ENCODE measurements at places on chromosomes 5 and 9. TPM values are rescaled to one million over a fixed set of nuclear protein-coding genes. Genes with fewer than 3 reads are reported as not detected.

GRCh38 chr5:154734370-154735248 is 20.6 kb upstream of the LARP1 start:
- no peak for DNase-seq

- no peak for DNase-seq
These were observed 97.2 kb downstream of the TRIO start for GRCh38 chr5:14240359-14240758.

GRCh38 chr9:106775960-106776359 is 87.0 kb upstream of the ZNF462 start:
- DNase-seq, result no peak

- DNase-seq, result no peak
These were observed 315.8 kb upstream of the POU5F2 start for GRCh38 chr5:94057217-94057616.

DNA sequence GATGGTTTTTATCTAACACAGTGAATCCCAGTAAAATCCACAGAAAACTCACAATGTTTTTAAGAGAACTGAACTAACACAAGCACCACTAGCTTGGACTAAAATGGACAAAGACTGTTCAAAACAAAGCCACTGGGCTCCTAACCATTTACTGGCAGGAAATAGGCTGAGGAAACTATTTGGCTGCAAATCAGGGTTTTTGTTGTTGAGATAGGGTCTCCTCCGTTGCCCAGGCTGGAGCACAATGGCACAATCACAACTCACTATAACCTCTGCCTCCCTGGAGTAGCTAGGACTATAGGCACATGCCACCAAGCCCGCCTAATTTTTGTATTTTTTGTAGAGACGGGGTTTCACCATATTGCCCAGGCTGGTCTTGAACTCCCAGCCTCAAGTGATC is 99.7 kb downstream of the THBS4 start:
- DNase-seq, result no peak

DNA sequence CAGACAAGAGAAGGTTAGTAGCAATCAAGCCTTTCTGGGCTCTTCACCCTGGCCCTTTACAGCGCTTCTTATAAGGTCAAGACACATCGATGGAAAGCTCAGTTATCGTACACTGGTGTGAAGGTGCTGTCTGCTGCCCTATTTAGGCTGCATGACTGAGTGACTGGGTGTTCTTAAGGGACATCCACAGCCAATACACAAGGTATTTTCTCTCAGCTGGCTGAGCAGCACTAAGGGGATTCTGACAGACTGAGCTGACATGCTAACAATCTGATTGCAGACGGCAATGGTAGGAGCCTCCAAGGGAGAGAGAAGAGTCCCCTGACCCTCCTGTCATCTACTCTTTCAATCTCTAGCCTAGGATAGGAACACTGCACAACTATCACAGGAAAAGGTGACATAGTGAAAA is 577.9 kb downstream of the ISL1 start:
- no peak for DNase-seq

DNA sequence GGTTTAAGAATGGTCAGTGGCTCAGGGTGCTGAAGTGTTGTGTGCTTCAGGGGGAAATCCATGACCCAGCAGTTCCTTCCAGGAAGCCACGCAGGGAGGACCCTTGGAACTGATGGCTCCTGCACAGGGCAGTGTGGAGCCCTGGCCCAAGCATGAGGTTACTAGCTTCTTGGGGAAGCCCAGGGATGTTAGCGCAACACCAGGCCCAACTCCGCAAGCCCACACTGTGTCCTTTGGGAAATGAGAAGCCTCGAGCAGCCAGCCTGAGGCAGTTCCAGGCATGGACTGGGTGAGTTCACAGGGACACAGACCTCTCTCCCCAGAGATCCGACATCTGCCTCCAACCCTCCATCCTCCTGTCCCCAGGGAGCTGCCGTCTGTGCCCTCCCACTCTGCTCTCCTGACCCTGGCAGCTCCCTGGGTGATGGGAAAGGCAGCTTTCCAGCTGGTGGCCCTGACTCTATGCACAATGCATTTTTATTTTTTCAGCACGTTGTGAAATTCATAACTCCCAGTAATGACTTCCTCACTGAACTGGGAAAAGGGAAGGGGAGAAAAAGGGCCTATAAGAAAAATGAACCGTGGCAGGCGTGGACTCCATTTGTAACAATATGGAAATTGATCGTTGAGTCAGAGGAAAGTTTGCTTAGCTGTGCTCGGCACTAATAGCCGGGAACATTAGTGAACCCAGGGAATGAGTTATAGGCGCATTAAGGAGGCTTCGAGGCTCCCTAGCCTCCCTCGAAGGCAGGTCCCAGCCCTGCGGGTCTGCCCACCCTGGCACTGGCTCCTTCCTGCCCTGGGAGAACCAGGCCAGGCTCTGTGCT is 34.1 kb downstream of the LMX1B start:
- DNase-seq, result no peak

- DNase-seq, result no peak
These were observed 17.1 kb downstream of the STRBP start for GRCh38 chr9:123251324-123251723.

GRCh38 chr9:74493512-74493911 is 3.6 kb upstream of the RORB start:
- DNase-seq, result no peak

DNA sequence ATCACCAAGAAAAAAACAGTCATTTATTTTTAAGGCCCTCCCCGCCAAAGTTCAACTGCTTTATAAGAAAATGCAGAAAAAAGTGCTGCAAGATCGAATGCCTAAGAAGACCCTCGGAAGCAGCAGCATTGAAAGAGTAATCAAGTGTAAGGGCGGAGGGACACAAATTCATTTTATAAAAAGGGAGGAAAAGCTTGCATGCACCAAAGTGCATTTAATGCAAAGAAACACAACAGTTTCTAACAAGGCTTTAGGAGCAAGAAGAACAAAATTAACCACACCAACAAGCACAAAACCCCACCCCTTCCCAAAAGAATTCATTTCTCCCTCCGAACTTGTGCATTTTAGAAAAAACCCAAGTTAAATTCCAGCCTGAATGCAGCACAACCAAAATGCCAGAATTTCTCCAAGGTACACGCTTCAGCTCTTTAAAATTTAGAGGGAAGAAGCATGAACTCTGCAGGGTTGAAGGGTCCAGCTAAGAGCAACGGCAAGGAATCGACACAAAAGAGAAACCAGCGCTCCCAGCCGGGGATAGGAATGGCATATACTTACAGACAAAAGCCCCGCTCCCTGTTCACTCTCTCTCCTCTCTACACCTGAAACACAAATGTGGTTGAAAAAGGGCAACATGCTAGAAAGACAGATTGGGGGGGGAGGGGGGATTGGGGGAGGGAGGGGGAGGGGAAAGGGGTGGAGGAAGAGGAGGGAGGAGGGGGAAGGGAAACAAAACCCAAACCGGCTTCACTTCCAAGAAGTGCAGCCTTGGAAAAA is at the start of gene NREP:
TSS of gene NREP (minus strand) at position 614 of the 774 bp plus-strand sequence. CDS start 1,422 bp downstream, outside the sequence.
- no peak for DNase-seq

GRCh38 chr9:127233550-127233949 is 31.0 kb upstream of the GARNL3 start:
- DNase-seq, result no peak

GRCh38 chr5:30928956-30929355 is 264.5 kb upstream of the CDH6 start:
- no peak for DNase-seq

GRCh38 chr9:108103046-108103693 is 613.6 kb upstream of the KLF4 start:
- DNase-seq, result no peak

TTF1 gene
- 20.2 TPM for polyA plus RNA-seq

GRCh38 chr5:142597546-142598337 is 88.1 kb downstream of the FGF1 start:
- no peak for DNase-seq

GRCh38 chr9:93698140-93698908 is 121.9 kb downstream of the PHF2 start:
- no peak for DNase-seq

GRCh38 chr5:106880656-106881055 is 790.1 kb downstream of the EFNA5 start:
- no peak for DNase-seq

GRCh38 chr5:61933787-61934626 is 372.0 kb upstream of the KIF2A start:
- peak; percentile 36 for DNase-seq

ARHGEF28 gene
- polyA plus RNA-seq, result 51.1 TPM

MCCC2 gene
- 64.2 TPM for polyA plus RNA-seq

DNA sequence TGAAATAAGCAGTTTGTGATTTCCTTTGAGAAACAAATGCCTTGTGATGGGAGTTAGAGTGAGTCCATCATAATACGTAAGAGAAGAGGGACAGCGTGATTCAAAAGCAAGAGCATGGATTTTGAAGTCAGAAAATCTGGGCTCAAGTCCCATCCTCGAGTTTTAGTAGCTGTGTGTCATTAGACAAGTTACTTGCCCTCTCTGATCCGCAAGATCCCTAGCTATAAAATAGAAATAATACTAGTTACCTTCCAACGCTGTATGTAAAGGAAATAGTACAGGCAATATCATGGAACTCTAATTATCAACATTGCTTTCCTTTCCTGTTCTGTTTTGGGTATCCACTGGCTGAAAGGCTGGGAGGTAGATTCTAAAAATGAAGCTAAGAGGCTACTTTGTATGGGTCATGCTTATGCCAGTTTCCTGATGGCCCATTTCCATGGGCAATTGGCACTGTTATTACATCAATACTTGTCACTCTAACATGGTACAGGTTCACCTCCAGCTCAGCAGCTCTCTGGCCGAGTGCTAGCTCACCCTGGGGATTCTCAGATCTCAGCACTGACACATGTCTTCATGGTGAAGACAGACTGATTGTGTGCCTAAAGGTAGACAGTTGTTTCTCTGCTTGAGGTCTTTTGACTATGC is 241.7 kb upstream of the KLF4 start:
- no peak for DNase-seq

- no peak for DNase-seq
These were observed 10.4 kb downstream of the EPB41L4B start for GRCh38 chr9:109310486-109310901.

EGFLAM gene
- polyA plus RNA-seq, result 10.7 TPM

- DNase-seq, result no peak
These were observed 114.0 kb upstream of the ALDH1B1 start for GRCh38 chr9:38278457-38278856.

LCN9 gene
- not detected for polyA plus RNA-seq

TEX48 gene
- not detected for polyA plus RNA-seq

OTULIN gene
- polyA plus RNA-seq, result 18.4 TPM

DNA sequence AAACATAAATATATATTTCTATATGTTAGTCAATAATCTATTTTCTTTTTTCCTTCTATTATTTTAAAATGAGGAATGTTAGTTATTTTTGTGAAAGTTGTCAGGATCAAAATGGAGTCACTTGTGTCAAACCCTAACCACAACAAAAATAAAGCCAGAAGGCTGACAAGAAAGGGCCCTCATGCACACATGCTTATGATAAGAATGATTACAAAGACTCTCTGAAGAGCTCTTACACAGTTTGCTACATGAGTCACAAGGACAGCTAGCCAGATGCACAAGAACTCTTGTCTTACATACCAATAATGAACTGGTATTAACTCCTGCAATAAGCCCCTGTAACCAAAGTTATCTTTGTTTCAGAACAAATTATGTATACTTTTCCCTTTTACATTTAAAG is 64.7 kb downstream of the GGTA1 start:
- no peak for DNase-seq

UBLCP1 gene
- 47.1 TPM for polyA plus RNA-seq

DNA sequence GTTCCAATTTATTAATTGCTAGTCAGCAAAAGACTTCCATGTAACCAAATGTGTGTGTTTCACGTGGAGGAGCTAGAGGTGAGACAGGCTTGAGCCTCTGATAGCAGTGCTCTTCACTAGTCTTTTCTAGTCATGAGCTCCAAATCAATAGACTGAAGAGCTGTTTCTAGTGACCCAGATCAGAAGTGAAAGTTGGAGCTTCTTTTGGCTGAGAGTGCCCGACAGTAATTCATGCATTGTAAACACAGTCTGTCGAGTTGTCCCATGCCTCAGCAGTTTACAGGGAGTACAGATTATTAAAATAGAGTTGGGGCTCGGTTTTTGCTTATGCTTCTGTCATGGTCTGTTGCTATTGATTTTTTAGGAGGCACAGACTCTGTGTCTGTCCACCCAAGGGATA is 793.1 kb downstream of the DTWD2 start:
- DNase-seq, result no peak

GRCh38 chr5:35899800-35900199 is 38.6 kb downstream of the CAPSL start:
- no peak for DNase-seq

- no peak for DNase-seq
These were observed 29.2 kb downstream of the PTPN3 start for GRCh38 chr9:109468927-109469326.

PROB1 gene
- polyA plus RNA-seq, result 1.9 TPM

DNA sequence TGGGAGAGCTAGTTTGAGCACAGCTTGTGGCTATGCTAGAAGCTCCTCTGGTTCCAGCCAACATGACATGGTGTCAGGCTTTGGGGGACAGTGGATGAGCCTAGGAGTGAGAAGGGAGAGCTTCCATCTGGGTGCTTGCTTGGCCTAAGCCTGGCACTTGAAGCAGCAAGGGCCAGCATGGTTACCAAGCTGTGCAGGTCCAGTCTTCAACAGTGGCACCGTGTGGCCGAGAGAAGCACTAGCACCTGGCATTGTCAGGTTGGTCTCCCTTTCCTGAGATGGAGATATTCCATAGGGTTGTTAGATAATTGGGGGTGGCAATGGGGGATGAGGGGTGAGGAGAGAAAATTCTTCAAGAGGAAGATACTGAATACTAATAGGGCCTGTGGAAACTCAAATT is 261.9 kb downstream of the PBX3 start:
- no peak for DNase-seq

OBP2B gene
- polyA plus RNA-seq, result not detected

CERCAM gene
- polyA plus RNA-seq, result 32.3 TPM

- DNase-seq, result no peak
These were observed 21.1 kb upstream of the DMRTA1 start for GRCh38 chr9:22425551-22425950.

SPINK6 gene
- not detected for polyA plus RNA-seq

PDZD2 gene
- polyA plus RNA-seq, result 16.9 TPM

- DNase-seq, result no peak
These were observed 4.0 kb upstream of the ZBTB34 start for GRCh38 chr9:126856326-126856877.

DNA sequence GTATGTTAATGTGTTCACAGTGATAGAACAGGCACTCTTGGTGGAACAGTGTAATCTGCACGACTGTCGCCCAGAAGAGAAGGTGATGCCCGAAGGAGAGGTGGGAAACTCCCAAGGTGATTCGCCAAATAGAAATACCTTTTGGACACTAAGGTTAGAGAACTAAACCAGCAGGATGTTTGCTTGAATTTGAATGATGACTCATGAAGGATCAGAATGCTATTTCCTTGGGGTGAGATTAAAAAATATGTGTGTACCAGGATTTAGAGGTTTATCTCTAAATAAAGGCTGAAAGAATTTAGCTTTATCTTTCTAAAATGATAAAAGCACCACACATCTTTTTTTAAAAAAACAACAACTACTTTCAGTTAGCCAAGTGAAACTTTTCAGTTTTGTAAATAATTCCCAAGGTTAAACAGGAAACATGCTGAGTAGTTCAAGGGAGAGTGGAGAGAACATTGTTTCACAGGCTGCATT is 297.4 kb upstream of the TAS2R1 start:
- DNase-seq, result no peak

- DNase-seq, result no peak
These were observed 20.5 kb upstream of the GLRX start for GRCh38 chr5:95842854-95843544.

GRCh38 chr9:107483666-107484065 is 5.9 kb downstream of the KLF4 start:
- no peak for DNase-seq

IFNA2 gene
- polyA plus RNA-seq, result not detected
